ENCODE measurements at places on chromosomes 7 and 10. TPM values are rescaled to one million over a fixed set of nuclear protein-coding genes. Genes with fewer than 3 reads are reported as not detected.

The CTTNBP2 gene
- not detected for total RNA-seq

The NKX1-2 gene
- total RNA-seq: 0.22 TPM

GRCh38 chr7:44445986-44446671 is 44.3 kb downstream of the NUDCD3 start:
- no peak for DNase-seq

GRCh38 chr7:151552352-151553028 is 32.8 kb upstream of the RHEB start:
- no peak for DNase-seq

- DNase-seq: peak; percentile 67
Observed at GRCh38 chr7:74032191-74032490, 4.2 kb downstream of the ELN start.
